Astrocyte (in vitro differentiated cells and primary cell): ENCODE measurements at places on chromosomes 4 and X. TPM values are rescaled to one million over a fixed set of nuclear protein-coding genes. Genes with fewer than 3 reads are reported as not detected.

GRCh38 chrX:28321286-28321685, 266.0 kb upstream of the IL1RAPL1 start:
- H3K27ac ChIP-seq = no peak overlapping the region
- no peaks in the 10 kb centered on the region for H3K36me3 ChIP-seq
- H3K27me3 ChIP-seq = no peaks in the 10 kb centered on the region
- DNase-seq = no peak
- H3K4me3 ChIP-seq = no peak overlapping the region
- no peaks in the 10 kb centered on the region for H3K4me1 ChIP-seq

DNA sequence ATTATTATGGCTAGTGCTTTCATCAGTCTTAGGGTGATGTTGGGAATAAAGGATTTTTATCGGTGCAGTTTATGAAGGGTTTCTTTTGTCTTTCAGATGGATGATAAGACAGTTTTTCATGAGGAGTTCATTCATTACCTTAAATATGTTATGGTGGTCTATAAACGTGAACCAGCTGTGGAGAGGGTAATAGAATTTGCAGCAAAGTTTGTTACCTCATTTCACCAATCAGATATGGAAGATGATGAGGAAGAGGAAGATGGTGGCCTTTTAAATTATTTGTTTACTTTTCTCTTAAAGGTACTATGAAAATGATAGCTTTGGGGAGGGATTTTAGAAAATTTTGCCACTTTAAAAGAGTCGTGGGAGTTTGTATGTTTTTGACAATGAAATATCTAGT, 1.3 kb downstream of the NCAPG start:
- peaks cover 18% of the 10 kb centered on the region for H3K4me1 ChIP-seq
- H3K36me3 ChIP-seq = no peaks in the 10 kb centered on the region
- H3K4me3 ChIP-seq = peak overlapping the region; percentile 88

The ARMCX1 gene
- 17.9 and 20.1 TPM in 2 replicates for total RNA-seq

The CFAP299 gene
- total RNA-seq = not detected in 2 replicates
